ENCODE measurements at places on chromosomes 7 and 10. TPM values are rescaled to one million over a fixed set of nuclear protein-coding genes. Genes with fewer than 3 reads are reported as not detected.

Gene PURB
- total RNA-seq, result 13.1 TPM

Gene LEP
- total RNA-seq, result not detected

Gene PTPRN2
- 1.0 TPM for total RNA-seq

Gene GPR26
- not detected for total RNA-seq

Gene GTPBP4
- 97.8 TPM for total RNA-seq

Gene CFAP70
- total RNA-seq, result 0.18 TPM

Gene IKZF1
- total RNA-seq, result not detected

Gene INHBA
- total RNA-seq, result 0.55 TPM

Gene CTNNA3
- not detected for total RNA-seq

Gene BAMBI
- total RNA-seq, result 11.3 TPM
